ENCODE measurements at places on chromosomes 3 and 15. TPM values are rescaled to one million over a fixed set of nuclear protein-coding genes. Genes with fewer than 3 reads are reported as not detected.

SYNPR gene
- total RNA-seq = not detected

DNA sequence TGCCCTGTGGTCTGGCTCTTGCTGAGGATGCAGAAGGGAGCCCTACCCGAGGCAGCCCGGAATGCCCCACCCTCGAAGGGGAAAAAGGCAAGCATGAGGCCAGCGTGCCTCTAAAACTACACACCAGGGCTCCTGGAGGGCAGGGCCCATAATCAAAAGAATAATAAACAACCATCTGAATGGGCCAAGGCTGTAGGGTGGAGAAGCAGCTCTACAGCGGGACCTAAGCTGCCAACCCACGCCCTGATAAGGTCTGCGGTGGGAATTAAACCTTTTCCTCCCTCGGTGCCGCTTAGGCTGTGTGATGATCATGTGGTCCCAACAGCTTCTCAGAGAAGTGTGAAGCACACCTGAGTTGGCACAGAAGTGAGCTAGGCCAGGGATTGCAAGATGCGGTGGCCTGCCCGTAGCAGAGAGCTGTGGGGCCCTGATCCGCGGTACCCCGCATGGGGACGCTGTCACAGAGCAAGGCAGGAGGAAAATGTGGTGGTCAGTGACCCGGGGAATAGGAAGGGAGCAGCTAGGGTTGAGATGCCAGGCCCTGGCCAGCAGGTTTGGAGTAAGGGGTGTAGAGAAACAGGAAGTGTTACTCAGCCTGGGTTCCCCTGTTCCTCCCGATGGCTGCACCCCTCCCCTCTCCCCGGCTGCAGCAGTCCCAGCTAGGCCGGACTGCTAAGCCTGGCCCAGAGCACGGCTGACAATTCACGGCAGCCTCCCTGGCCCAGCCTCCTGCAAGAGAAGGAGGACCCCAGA is 1.1 kb upstream of the C15orf62 start:
- H3K27me3 ChIP-seq = no peaks in the 10 kb centered on the region
- no peak overlapping the region for H3K27ac ChIP-seq
- no peak for DNase-seq
- H3K4me3 ChIP-seq = no peak overlapping the region
- H3K4me1 ChIP-seq = peaks cover 41% of the 10 kb centered on the region

- peaks cover 8% of the 10 kb centered on the region for H3K4me1 ChIP-seq
- H3K27me3 ChIP-seq = no peaks in the 10 kb centered on the region
- H3K36me3 ChIP-seq = no peaks in the 10 kb centered on the region
- peak; percentile 72 for DNase-seq
- no peak overlapping the region for H3K27ac ChIP-seq
Observed at GRCh38 chr3:197001106-197001971, 28.3 kb downstream of the MELTF start.

FBLN2 gene
- total RNA-seq = 284 TPM

GRCh38 chr15:25501828-25502446 is 63.1 kb upstream of the UBE3A start:
- no peak for DNase-seq
- no peak overlapping the region for H3K27ac ChIP-seq
- peaks cover 12% of the 10 kb centered on the region for H3K4me1 ChIP-seq
- H3K4me3 ChIP-seq = no peak overlapping the region

DNA sequence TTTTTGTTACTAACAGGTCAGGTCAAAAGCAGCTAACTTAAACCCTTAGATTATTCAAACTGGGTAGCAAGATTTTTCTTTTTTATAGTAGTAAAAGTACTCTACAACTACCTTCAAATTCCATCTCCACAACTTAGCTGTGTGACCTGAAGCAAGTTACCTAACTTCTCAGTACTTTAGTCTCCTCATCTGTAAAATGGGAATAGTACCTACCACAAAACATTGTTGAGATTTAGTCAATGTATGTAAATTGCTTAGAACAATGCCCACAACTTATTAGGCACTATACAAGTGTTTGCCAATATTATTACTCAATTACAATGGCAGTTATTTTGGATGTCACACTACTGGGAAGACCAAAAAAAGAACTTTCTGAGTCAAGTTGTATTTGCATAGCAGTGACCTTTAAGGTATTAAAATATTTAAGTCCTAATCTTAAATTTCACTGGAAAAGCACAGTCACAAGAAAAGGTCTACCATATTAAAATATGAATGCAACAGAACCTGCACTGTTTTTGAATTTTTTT is 2.9 kb downstream of the TASOR start:
- peaks cover 45% of the 10 kb centered on the region for H3K4me1 ChIP-seq
- no peaks in the 10 kb centered on the region for H3K27me3 ChIP-seq
- peaks cover 5% of the 10 kb centered on the region for H3K36me3 ChIP-seq
- DNase-seq = no peak
- no peak overlapping the region for H3K4me3 ChIP-seq

DNA sequence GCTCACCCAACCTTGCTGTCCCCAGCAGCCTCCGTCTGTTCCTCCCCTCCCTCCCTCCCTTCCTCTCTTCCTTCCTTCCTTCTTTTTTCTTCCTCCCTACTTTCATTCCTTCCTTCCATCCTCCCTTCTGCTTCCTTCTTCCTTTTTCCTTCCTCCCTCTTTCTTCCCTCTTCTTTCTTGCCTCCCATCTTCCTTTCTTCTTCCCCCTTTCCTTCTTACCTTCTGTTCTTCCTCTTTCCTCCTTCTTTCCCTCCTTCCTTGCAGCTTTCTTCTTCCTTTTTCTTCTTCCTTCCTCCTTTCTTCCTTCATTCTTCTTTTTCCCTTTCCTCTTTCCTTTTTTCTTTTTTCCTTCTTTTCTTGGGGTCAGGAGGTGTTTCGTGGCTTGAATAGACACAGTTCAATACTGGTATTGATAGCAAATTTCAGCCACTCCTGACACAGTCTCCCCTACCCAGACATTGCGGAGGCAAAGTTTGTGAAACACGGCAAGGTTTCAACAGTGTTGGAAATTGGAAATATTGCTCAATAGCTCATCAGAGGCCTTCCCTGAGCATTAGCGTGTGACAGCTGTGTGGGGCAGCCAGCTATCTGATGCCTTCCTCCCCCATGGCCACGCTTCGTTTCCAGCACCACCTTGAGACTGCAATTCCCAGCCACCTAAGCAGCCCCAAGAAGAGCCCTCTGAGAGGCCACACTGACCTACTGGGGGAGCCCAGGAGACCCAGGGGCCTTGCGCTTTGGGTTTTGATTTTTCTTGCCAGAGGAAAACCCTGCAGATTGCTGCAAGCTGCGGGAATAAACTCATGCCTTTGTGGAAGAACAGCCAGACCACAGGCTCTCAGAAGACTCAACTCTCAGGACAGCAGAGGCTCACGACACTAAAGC is 82.2 kb downstream of the KLF15 start:
- H3K4me3 ChIP-seq = no peak overlapping the region
- no peaks in the 10 kb centered on the region for H3K27me3 ChIP-seq
- no peak overlapping the region for H3K27ac ChIP-seq

DNA sequence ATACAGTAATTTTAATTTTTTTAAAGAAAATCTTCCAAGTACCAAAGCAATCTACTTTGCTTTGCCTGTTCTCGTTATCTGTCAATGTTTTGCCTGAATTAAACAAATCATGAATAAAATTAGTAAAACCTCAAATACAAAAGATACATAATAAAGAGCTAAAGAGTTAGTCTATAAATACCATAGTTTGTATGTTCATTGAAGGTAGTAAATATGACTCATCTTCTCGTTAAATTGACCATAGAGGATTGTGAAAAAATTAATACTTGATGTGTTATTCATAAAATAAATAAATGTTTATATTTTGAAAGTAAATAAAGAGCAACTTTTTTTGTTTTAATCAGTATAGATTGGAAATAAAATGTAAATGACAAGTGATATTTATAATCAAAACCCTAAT is 246.5 kb upstream of the PLSCR5 start:
- no peak for DNase-seq
- H3K36me3 ChIP-seq = no peaks in the 10 kb centered on the region
- no peak overlapping the region for H3K27ac ChIP-seq
- no peak overlapping the region for H3K4me3 ChIP-seq

DNA sequence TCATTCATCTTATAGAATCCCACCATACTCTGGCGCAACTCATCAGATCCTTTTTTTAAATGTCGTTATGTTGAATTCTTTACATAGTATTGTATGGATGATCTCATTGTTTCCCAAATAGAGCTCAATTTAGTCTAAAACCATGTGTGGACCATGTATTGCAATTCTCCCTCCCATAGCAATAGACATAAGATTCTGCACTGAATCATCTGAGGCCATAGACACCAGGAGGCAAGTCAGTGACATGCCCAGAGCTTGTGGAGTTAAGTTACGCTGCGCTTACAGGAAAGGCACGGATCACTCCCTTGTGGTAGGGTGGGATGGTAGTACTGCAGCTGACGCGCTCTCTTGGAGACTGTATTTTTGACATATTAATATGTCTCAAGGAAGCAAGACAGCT is 211.0 kb downstream of the GABRB3 start:
- DNase-seq = no peak
- no peaks in the 10 kb centered on the region for H3K27me3 ChIP-seq
- no peak overlapping the region for H3K4me3 ChIP-seq
- H3K27ac ChIP-seq = no peak overlapping the region

EHD4 gene
- total RNA-seq = 23.2 TPM

DNA sequence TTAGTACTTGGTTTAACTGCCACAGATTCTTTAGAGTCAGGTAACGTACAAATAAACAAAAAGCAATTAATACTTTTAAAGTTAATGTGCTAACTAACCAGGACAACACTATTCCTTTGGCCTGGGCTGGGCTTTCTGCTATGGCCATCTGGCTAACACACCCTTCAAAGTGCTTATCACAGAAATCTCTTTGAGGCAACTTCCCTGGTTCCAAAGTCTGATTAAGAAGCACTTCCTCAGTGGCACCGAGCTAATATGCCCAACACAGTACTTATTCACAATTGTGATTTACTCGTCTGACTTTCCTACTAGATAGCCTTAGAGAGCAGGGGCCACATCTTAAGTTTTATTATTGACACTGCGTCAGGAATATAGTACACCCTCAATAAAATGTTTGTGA is 191.4 kb downstream of the MEIS2 start:
- H3K27ac ChIP-seq = no peak overlapping the region
- peaks cover 2% of the 10 kb centered on the region for H3K36me3 ChIP-seq
- H3K27me3 ChIP-seq = no peaks in the 10 kb centered on the region
- no peaks in the 10 kb centered on the region for H3K4me1 ChIP-seq

DNA sequence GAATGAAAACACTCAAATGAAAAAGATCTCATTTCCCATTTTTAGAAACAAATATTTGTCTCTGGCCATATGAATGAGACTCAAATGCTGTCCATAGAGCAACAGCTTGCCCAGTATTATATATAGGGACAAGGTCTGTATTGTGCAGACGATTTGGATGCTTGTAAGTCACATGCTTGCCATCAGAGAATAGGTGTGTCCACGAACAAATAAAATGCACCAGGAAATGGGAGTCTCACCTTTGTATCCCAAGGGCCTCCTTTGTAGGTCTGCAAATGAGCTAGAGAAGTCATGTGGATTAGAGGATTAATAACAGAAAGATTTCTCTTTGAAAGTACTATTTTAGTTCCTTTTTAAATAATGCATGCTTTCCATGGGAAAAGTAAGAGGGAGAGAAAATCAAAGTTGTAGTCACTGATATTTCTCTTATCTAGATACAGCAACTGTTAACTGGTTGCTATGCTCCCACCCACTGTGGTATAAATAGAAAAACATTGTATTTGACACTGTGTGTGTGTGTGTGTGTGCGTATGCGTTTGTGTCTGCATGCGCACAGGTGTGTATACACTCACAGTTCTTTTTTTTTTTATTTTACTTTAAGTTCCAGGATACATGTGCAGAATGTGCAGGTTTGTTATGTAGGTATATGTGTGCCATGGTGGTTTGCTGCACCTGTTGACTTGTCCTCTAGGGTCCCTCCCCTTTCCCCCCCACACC is 383.4 kb upstream of the ARRDC4 start:
- DNase-seq = no peak
- H3K27ac ChIP-seq = no peak overlapping the region
- H3K4me3 ChIP-seq = no peak overlapping the region
- H3K36me3 ChIP-seq = peaks cover under 1% of the 10 kb centered on the region
- H3K4me1 ChIP-seq = no peaks in the 10 kb centered on the region

GRCh38 chr15:32933236-32933635 is 215.4 kb downstream of the GREM1 start:
- DNase-seq = no peak
- H3K4me1 ChIP-seq = peaks cover 11% of the 10 kb centered on the region
- H3K27ac ChIP-seq = no peak overlapping the region
- no peaks in the 10 kb centered on the region for H3K27me3 ChIP-seq
- H3K36me3 ChIP-seq = peaks cover 8% of the 10 kb centered on the region
- H3K4me3 ChIP-seq = no peak overlapping the region

GRCh38 chr3:30535525-30535924 is 70.9 kb upstream of the TGFBR2 start:
- H3K27me3 ChIP-seq = no peaks in the 10 kb centered on the region
- no peak overlapping the region for H3K27ac ChIP-seq
- H3K4me3 ChIP-seq = no peak overlapping the region
- no peaks in the 10 kb centered on the region for H3K36me3 ChIP-seq
- H3K4me1 ChIP-seq = peaks cover 20% of the 10 kb centered on the region

PTH1R gene
- 3.1 TPM for total RNA-seq

DNA sequence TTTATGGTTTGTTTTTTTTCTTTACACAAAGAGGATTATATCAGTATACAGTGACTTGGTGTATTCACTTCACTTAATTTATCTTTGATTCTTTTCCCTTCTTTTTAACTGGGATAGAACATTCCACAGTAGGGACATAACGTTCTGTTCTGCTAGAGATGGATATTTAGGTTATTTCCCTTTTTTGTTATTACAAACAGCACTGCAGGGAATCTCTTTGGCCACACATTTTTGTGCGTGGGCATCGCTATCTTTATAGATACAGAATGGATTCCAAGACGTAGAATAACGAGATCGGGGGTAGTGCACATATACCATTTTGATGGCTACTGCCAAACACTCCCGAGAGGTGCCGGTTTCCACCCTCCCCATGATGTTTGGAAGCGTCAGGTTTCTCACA is 44.8 kb downstream of the PXYLP1 start:
- DNase-seq = no peak
- H3K27ac ChIP-seq = peak overlapping the region; percentile 74
- peaks cover 1% of the 10 kb centered on the region for H3K36me3 ChIP-seq
- peaks cover 69% of the 10 kb centered on the region for H3K4me1 ChIP-seq
- H3K4me3 ChIP-seq = no peak overlapping the region

POPDC2 gene
- 0.80 TPM for total RNA-seq

GRCh38 chr3:29642393-29643033 is 361.6 kb downstream of the RBMS3 start:
- no peaks in the 10 kb centered on the region for H3K36me3 ChIP-seq
- no peaks in the 10 kb centered on the region for H3K27me3 ChIP-seq
- peaks cover 53% of the 10 kb centered on the region for H3K4me1 ChIP-seq
- peak overlapping the region; percentile 58 for H3K27ac ChIP-seq
- no peak for DNase-seq

GRCh38 chr3:37740471-37740870 is 121.2 kb upstream of the CTDSPL start:
- peaks cover 52% of the 10 kb centered on the region for H3K27me3 ChIP-seq
- H3K4me1 ChIP-seq = peaks cover 2% of the 10 kb centered on the region
- H3K27ac ChIP-seq = no peak overlapping the region
- H3K4me3 ChIP-seq = no peak overlapping the region
- no peaks in the 10 kb centered on the region for H3K36me3 ChIP-seq

GRCh38 chr3:2915826-2916225 is 194.3 kb downstream of the IL5RA start:
- H3K27ac ChIP-seq = no peak overlapping the region
- no peak for DNase-seq
- no peaks in the 10 kb centered on the region for H3K36me3 ChIP-seq
- H3K4me1 ChIP-seq = no peaks in the 10 kb centered on the region
- H3K4me3 ChIP-seq = no peak overlapping the region

GRCh38 chr15:89870688-89871288 is 23.0 kb downstream of the AP3S2 start:
- no peaks in the 10 kb centered on the region for H3K27me3 ChIP-seq
- H3K4me1 ChIP-seq = no peaks in the 10 kb centered on the region
- H3K27ac ChIP-seq = no peak overlapping the region
- peaks cover 6% of the 10 kb centered on the region for H3K36me3 ChIP-seq
- DNase-seq = no peak
- no peak overlapping the region for H3K4me3 ChIP-seq

TBL1XR1 gene
- total RNA-seq = 225 TPM

PLA2G4E gene
- not detected for total RNA-seq

Data from chondrocyte (in vitro differentiated cells).